Liver (tissue), 10 donors: ENCODE measurements at places on chromosomes 3 and 15.

- no peak for DNase-seq
Observed at GRCh38 chr15:46394463-46394862, 759.6 kb downstream of the SQOR start.

DNA sequence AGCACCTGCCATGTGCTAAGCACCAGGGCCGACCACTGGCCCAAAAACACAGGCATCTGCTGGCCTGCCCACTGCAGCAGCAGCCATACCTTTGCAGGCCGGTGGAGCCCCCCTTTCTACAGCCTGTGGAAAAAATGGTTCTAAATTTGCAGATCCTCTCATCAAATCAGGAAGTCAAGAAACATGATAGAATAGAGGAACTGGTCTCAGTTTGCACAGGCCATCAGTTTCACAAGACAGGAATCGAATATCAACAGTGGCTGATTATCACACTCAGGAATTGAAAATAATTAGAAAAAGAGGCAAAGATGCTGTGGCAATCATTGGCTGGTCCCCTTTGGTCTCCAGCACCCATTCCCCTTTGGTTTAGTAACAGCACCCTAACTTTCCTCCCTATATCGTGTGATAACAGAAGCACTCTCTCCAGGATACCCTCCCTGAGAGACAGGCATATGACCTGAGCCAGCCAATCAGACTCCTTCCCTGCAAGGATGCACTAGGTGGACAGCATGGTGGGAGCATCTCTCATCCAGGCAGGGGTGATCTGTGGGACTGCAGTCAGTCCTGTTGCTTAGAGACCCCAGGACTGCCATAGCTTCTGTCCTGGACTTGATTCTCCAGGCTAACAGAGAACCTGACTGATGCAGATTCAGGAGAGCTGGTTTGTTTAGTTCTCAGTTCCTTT lies 3.5 kb upstream of the PAK6 start:
- DNase-seq = no peak

DNA sequence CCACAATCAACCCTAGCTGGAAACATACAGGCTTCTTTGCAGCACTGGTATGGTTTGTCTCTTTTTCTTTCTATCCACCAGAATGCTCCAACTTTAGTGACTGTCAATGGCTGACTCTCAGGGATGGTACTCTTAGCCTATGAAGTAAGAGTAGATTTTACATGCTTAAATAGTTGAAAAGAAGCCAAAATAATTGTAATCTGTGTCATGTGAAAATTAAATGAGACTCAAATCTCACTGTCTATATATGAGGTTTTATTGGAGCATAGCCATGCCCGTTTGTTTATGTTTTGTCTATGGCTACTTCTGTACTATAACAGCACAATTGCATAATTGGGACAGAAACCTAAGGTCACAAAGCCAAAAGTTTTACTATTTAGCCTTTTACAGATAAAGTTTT lies 29.1 kb upstream of the PDZRN3 start:
- no peak for DNase-seq

- DNase-seq = no peak
Observed at GRCh38 chr3:31247850-31248562, 284.7 kb upstream of the STT3B start.

GRCh38 chr3:139239550-139239949 lies 104.3 kb upstream of the MRPS22 start:
- no peak for DNase-seq

DNA sequence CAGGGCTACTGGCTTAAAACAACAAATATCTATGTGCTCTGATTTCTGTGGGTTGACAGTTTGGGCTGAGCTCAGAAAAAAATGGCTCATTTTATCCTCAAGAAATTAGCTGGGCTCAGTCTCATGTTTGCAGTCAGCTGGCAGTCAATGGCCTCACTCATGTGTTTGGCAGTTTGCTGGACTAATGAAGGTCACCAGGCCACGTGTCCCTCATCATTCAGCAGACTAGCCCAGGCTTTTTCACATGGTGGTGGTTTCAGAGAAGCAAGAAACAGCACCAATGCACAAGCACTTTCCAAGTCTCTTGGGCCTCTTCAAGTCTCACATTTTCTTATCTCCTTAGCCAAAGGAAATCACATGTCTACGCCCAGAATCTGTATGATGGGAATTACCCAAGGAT lies 478.3 kb upstream of the PPP2R3A start:
- DNase-seq = no peak

DNA sequence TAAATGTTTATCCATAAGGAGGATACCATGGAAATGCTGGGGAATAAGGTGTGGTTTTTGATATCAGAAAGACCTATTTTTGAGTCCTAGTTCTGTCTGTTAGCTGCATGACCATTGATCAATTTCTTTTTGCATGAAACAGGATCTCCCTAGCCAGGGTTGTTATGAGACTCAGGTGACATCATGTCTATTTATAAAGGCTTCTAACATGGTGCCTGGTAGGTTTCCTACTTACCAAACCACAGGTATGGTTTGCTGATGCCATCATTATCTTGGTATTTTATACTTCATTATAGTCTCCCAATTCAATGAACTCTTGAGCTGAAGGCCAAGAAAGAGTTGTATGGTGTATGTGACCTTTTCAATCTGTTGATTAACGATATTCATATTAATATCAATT lies 144.0 kb downstream of the CLSTN2 start:
- no peak for DNase-seq

DNA sequence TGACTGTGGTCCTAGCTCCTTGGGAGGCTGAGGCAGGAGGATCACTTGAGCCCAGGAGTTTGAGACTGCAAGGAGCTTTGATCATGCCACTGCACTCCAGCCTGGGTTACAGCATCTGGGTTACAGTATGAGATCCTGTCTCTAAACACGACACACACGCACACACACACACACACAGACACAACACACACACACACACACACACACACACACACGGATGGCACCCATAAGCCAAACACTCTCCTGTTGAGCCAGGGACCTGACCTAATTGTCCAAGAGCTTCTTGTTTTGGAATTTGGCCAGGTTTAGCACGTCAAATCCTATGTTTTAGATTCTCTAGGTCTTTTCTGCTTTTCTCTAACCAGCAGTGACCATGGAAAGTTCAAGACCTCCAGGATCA lies 26.8 kb downstream of the EID1 start:
- DNase-seq = no peak

- DNase-seq = no peak
Observed at GRCh38 chr3:94076055-94076454, 13.2 kb downstream of the NSUN3 start.

- no peak for DNase-seq
Observed at GRCh38 chr15:50968353-50968752, 59.9 kb downstream of the AP4E1 start.

GRCh38 chr15:40843261-40843884 lies 475 bp upstream of the SPINT1 start:
- DNase-seq = no peak

DNA sequence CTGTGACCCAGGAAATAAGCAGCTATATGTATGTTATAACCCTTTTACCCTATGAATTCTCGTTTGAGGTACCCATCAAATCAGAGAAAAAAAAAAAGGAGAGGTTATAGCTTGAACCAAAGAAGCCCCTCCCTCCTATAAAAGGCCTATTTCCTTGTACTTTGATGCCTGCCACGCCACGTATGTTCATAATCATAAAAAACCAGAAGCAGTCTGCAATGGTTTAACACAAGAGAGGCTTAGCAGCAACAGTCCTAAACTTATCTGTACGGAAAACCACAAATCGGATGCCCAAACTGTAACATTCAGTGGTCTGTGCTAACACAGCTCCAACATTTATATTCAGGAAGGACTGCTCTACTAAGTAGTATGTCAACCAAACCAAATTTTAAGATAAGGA lies 21.2 kb downstream of the CCR8 start:
- no peak for DNase-seq

DNA sequence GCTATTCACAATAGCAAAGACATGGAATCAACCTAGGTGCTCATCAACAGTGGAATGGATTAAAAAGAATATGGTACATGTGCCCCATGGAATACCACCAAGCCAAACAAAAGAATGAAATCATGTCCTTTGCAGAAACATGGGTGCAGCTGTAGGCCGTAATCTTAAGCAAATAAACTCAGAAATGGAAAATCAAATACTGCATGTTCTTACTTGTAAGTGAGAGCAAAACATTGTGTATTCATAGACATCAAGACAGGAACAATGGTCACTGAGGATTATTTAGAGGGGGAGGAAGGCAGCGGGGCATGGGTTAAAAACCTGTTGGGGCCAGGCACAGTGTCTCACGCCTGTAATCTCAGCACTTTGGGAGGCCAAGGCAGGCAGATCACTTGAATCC lies 304.7 kb upstream of the ROBO2 start:
- DNase-seq = no peak

DNA sequence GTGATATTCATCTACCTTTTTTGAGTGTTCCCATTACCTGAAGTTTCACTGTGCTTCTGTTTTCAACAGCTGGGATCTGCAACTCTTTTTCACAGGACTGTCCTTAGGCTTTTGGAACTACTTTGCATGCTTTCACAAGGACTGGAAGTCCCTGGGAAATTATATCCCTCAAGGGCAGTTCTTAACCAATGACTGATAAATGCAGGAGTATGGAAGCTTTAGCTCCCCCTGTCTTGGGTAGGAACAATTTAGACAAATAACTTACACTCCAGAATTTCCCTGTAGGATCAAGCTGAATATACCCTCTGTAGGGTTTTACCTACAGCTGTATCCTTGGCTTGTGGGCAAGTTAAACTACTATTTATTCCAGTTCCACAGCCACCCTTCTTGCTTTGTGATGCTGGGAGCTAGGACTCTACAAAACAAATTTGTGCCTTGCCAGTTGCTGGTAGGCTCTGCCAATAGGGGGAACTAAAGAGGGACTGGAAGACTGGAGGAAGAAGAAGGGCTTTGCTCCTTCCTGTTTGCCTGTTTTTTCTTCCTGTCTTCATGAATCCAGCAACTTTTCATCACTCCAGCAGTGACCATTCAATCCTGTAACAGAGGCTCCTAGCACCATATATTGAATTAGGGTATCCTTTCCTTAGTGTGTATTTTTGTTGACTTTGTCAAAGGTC lies 6.8 kb upstream of the ZNF280D start:
- DNase-seq = no peak

DNA sequence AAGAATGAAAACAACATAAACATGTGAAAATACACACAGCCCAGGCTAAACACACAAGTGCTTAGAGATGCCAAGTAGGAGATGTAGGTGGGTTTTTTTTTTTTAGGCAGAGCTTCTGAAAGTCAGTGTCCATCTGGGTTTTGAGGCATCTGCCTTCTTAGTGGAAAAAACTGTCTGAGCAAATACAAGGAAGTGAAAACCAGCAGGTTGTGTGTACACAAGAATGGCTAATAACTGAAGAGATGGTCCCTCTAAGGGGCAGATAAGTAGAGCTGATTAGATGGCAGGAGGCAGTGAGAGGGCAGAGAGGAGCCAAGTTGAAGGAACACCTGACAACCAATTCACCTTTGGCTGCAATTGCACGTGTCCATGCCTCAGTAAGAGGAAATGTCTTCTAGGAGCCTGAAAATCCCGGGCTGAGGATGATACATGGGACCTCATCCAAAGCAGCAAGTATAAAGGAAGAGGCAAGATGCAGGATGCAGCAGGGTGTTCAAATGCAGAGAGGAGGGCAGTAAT lies 34.9 kb downstream of the CYP19A1 start:
- no peak for DNase-seq
